Motor neuron (in vitro differentiated cells): ENCODE measurements at places on chromosomes 2 and 18.

DNA sequence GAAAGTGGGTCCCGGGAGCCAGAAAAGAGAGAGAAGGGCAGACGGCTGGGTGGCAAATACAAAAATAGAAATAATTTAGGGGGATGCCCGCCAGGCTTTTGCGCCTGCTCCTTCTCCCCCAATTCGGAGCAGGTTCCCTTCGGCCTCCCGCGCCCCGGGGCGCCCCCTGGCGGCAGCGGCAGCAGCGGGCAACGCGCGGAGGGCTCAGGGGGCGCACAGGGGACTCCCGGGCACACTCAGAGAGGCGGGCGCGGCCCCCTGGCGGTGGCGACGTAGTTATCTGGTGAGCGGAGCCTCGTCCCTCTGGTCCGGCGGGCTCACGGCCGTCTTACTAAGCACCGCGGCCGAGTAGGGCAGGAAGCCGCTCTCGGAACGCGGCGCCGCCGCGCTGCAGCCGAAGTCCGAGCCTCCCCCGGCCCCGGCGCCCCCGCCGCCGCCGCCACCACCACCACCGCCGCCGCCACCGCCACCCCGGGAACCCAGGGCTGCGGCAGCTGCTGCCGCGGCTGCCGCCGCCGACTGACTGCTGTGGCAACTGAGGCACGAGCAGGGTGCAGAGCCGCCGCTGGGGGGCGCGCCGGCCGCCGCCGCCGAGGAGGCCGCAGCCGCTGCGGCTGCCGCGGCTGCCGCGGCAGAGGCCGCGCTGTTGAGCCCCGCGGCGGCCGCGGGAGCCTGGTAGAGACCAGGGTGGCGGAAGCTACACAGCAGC lies 3.8 kb downstream of the EVX2 start:
- peak; percentile 91 for ATAC-seq

GRCh38 chr18:76493213-76494161 lies 1.6 kb downstream of the ZNF516 start:
- ATAC-seq, result no peak

- ATAC-seq, result peak; percentile 44
These were observed 18.0 kb upstream of the ACKR3 start for GRCh38 chr2:236551471-236552211.

GRCh38 chr2:38120264-38120592 lies 44.3 kb upstream of the CYP1B1 start:
- no peak for ATAC-seq

GRCh38 chr2:230418341-230419016 lies 2.5 kb downstream of the SP100 start:
- ATAC-seq, result no peak

DNA sequence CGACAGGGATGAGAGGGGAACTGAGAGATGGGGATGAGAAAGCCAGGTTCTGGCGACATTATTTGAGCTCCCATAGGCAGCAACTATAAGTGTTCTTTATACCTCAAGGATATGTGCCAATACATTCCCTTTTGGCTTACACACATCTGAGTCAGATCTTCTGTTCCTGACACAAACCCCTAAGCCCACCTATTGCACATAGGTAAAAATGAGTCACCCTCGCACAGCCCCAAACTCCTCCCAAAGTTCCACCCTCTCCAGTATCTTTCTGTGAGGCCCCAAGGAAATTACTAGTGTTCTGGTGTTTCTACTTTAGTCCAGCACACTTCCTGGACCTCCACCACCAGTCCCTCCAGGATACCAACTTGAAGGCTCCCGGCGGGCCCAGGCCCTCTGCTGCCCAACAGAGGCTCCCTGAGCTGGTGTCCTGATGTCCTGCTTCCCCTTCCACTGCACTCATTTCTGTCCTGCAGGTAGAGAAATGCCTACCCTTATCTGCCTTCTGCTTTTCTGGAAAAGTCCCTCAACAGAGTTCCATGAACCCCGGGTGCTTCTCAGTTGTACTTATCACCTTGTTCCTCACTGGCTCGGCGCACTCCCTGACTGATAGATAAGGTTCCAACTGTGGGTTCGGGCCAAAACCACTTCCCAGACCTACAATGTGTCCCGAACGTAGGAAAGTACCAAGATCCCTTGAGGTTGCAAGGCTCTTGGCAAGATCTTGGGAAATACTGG lies 125.5 kb downstream of the EN1 start:
- ATAC-seq, result no peak

DNA sequence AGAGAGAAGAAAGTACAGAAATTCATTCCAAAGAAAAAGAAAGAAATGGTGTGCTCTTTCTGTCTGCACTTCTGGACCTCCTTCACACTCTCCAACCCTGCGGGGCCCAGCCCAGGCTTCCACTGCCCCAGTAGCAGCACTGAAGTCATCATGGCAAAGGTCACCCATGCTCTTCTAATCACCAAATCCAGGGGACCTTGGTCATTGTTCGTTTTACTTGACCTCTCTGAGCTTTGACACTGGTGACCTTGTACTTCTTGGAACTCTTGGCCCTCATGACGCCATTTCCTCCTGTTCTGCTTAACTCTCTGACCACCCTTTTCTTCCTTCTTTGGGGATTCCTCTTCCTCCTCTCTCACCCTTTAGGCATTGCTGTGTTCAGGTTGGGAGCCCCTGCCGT lies 105.6 kb downstream of the SMAD7 start:
- ATAC-seq, result no peak

DNA sequence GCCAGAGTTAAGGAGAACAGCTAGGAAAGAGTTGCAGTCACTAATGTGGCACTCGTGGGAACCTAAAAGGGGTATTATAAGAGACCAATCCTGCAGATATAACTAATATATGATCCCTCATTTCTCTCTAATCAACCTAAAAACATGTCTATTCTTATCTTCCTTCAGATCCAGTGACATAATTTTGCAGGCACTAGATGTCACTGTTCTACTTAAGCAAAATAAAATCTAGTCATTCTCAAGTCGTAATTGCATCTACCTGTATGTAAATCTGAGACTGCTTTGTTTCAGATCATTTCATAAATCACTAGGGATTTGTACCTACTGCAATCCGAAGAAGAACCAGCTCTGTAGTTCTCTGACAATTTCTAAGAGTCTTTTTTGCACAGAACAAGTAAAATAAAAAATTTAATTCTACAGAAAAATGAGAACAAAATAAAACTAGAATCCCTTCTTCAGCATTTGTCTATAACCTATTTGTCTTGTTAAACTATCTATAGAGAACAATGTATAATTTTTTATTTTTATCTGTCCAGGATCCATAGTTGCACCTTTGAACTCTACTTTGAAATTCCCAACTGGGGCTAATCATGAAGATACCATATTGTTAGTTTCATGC lies 56.5 kb upstream of the ERBB4 start:
- ATAC-seq, result no peak

DNA sequence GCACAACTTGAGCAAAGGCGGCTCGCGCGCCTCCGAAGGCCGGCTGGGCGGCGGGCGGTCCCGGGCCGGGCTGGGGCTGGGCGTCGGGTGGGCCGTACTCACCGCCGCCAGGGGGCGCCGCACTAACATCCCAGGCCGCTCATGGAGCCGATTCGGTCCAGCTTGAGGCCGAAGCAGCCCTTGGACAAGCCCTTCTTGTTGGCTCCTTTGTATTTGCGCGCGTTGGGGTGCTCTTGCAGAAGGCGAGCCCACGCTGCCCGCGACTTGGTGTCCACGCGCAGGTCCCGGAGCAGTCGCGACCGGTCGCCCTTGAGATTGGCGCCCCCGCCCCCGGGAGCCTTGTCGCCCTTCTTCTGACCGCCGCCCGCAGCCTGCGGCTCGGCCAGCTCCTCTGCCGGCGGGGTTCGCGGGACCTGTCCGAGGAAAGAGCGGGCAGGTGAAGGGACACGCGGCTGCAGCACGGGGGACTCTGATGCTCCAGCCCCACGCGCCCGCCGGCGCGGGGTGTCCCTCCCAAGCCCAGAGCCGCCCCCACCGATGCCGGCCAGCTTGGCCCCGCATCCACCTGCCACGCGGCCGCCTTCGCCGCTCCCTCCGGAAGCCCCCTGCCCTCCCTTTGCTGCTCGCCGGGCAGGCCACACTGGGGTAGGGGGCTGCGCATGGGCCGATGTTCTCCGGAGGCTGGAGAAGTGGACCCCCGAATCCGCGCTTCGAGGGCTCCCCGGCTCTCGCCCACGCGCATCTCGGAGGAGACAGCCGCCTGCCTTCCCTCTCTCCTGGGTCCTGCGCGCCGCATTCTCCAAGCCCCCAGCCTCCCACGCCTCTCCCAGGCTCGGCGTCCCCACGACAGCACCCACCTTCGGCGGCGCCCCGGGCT lies 655 bp downstream of the NPPC start:
- peak; percentile 90 for ATAC-seq

DNA sequence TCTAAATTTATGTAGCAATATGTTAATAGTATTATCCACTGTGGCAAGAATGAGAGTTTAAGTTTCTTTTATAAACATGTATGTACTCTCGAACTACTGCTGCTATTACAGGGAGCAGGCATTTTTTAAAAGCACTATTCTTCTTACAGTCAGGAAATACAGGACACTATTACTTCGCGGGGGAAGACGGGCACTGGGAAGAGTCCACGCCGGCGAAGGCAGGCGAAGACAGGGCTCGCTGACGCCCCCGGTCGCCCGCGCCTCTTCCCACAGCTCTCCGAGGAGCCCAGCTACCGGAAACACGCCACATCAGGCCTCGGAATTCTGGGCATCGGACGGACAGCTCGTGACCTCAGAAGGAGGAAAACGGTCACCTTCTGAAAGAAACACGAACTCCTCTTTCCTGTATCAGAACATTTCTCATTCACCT lies 90.2 kb downstream of the FAM161A start:
- ATAC-seq, result peak; percentile 53

DNA sequence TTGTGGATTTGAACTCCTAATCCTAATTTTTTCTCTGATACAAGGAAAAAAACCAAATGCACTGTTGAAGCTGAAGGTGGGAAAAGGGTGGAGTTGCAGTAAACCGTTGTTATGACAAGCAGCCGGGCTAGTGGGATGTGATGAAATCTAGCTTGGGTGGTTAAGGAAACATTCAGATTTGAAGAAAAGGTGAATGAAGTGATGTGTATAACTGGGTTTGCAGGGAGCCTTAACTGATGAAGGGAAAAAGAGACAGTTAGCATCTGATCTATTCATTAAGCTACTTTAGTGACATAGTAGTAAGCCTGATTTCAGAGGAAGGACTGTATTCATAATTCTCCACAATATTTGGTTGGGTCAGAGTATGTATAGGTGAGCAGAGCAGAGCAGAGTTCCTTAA lies 3.5 kb downstream of the EML6 start:
- no peak for ATAC-seq

GRCh38 chr2:37654419-37654818 lies 17.0 kb downstream of the CDC42EP3 start:
- ATAC-seq, result no peak

- no peak for ATAC-seq
These were observed 18.6 kb upstream of the RMC1 start for GRCh38 chr18:23484561-23485182.

DNA sequence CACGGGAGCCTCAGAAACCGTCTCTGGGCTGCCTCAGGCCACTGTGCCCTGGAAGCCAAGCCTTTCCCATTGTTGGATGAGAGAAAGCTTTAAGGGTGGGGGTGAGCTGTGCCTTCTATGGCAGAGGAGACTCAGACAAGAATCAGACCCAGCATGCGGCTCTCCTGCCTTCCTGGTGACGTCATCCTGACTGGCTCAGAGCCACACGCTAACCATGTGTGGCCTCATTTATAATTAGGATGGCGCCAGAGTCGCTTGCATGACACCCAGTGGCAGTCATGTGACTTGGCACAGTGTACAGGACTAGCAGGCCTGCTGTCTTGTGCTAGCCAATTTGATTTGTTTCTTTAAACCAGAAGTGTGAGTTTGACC lies 99.1 kb downstream of the SH3BP4 start:
- ATAC-seq, result peak; percentile 93

GRCh38 chr2:133760376-133760775 lies 192.1 kb upstream of the NCKAP5 start:
- ATAC-seq, result no peak

DNA sequence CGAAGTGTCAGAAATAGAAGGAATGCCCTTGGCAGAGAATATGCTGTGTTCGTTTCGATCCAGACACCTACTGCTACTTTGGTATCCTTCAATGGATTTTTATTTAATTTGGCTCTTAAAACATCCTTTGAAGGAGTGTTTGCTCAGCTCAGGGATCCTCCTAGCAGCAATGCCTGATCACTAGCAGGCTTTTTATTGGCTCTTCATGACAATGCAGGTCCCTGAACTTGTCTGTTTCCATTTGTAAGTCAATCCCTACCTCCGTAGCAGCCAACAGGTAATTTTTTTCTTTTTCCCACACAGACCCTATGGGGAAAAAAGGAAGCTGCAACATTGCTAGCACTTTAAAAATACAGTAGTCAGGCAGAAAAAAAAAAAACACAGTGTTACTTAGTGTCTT lies 366.2 kb upstream of the LRRTM1 start:
- no peak for ATAC-seq

DNA sequence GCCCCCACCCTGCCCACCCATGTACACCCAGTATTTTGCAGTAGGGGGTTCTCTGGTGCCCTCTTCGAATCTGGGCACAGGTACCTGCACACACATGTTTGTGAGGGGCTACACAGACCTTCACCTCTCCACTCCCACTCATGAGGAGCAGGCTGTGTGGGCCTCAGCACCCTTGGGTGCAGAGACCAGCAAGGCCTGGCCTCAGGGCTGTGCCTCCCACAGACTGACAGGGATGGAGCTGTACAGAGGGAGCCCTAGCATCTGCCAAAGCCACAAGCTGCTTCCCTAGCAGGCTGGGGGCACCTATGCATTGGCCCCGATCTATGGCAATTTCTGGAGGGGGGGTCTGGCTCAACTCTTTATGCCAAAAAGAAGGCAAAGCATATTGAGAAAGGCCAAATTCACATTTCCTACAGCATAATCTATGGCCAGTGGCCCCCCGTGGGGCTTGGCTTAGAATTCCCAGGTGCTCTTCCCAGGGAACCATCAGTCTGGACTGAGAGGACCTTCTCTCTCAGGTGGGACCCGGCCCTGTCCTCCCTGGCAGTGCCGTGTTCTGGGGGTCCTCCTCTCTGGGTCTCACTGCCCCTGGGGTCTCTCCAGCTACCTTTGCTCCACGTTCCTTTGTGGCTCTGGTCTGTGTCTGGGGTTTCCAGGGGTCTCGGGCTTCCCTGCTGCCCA lies 9.3 kb downstream of the PROC start:
- no peak for ATAC-seq

DNA sequence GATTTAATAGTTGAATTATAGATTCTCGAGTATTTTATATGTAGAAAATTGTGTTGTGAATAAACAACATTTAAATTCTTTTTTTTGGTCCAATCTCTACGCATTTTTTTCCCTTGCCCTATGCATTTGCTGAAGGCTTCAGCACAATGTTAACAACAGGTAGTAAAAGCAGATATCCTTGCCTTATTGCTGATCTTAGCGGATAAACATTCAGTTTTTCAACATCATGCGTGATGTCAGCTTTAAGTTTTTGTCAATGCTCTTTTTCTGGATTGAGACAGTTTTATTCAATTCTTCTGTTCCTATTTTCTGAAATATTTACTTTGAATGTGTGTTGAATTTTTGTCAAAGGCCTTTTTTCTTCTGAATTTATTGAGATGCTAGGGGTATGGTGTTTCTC lies 11.6 kb upstream of the OR6B3 start:
- no peak for ATAC-seq

DNA sequence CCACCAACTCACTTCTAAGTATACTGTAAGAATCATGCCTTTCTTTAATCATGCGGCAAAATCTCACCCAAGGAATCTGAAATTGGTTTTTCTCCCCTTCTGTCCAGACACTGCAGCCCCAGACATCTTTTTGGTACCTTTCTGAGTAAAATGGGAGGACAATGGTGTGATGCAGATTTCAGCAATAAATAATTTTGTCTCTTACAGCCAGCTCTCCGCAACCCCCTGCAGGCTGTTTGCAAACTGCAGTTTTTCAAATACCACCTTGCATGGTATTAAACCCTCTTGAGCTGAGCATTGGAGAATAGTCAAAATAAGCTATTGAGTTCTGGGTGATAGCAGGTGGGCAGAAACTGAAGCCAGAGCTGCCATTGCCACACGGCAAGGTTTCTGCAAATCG lies 32.2 kb downstream of the GPR39 start:
- peak; percentile 71 for ATAC-seq
